Hepatocyte (in vitro differentiated cells): ENCODE measurements at places on chromosomes 3 and 15. TPM values are rescaled to one million over a fixed set of nuclear protein-coding genes. Genes with fewer than 3 reads are reported as not detected.

DNA sequence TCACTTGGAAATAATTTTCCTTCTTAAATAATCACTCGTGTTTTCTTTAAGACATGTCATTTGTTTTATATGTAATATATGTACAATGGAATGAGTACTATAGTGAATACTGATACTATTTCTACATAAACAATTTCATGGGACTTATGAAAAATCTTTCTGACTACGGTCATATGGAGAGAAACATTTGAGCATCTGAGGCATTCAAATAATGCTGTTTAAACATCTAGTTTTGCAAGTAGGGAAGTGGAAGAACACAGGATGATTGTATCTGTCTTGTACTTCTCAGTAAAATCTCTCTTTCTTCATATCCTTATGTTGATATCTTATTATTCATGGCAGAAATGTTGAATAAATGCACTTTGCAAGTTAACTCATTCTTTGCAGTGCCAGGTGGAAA lies 599.5 kb upstream of the KCNMB2 start:
- H3K27ac ChIP-seq: no peak overlapping the region
- no peak for DNase-seq
- H3K27me3 ChIP-seq: no peaks in the 10 kb centered on the region
- no peak overlapping the region for H3K4me3 ChIP-seq
- no peaks in the 10 kb centered on the region for H3K36me3 ChIP-seq

CTSH gene
- polyA plus RNA-seq: 521 and 544 TPM in 2 replicates

ADGRG7 gene
- 2.5 and 4.9 TPM in 2 replicates for polyA plus RNA-seq

- no peaks in the 10 kb centered on the region for H3K36me3 ChIP-seq
- DNase-seq: no peak
- no peaks in the 10 kb centered on the region for H3K27me3 ChIP-seq
- no peaks in the 10 kb centered on the region for H3K4me1 ChIP-seq
Measured at GRCh38 chr15:29285386-29285785, 15.8 kb upstream of the NSMCE3 start.

PTX3 gene
- 28.7 and 41.5 TPM in 2 replicates for polyA plus RNA-seq

SLCO3A1 gene
- 4.5 and 5.4 TPM in 2 replicates for polyA plus RNA-seq

DNA sequence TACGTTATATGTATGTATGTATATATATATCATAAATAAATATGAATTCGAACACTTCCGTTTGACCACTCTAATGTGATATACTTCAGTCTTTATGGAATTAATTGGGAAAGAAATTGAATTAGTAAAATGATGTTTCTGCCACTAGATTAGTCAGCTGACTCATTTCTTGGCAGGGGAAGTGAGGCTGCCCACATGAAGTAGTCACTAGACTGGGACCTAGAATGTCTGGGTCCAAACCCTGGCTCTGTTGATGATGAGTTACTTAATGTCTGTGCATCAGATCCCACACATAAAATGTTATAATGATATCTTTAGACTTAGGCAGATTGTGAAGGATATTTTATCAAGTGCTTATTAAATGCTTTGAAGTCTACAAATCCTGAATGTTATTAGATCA lies 27.4 kb upstream of the ARL14 start:
- DNase-seq: no peak
- H3K27me3 ChIP-seq: no peaks in the 10 kb centered on the region
- no peaks in the 10 kb centered on the region for H3K4me1 ChIP-seq
- H3K36me3 ChIP-seq: no peaks in the 10 kb centered on the region
- no peak overlapping the region for H3K4me3 ChIP-seq

GRCh38 chr15:33737687-33738601 lies 230.4 kb upstream of the CHRM5 start:
- no peaks in the 10 kb centered on the region for H3K36me3 ChIP-seq
- DNase-seq: peak; percentile 64
- no peaks in the 10 kb centered on the region for H3K27me3 ChIP-seq
- H3K4me1 ChIP-seq: no peaks in the 10 kb centered on the region
- H3K27ac ChIP-seq: no peak overlapping the region

DNA sequence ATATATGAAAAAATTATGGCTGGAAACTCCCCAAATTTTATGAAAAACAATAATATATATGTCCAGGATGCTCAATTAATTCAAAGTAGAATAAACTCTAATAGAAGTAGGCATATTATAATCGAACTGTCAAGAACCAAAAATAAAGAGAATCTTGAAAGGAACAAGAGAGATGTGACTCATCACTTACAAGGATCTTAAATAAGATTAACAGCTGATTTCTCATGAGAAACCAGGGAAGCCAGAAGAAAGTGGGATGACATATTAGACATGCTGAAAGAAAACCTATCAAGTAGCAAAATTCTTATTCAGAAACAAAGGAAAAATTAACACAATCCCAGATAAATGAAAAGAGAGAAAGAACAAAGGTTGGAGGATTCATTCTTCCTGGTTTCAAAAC lies 66.8 kb downstream of the FAIM start:
- peaks cover 8% of the 10 kb centered on the region for H3K4me1 ChIP-seq
- H3K27me3 ChIP-seq: no peaks in the 10 kb centered on the region
- H3K36me3 ChIP-seq: no peaks in the 10 kb centered on the region
- H3K4me3 ChIP-seq: no peak overlapping the region
- no peak for DNase-seq

TNFAIP8L3 gene
- 0.91 and 3.4 TPM in 2 replicates for polyA plus RNA-seq

- H3K27ac ChIP-seq: no peak overlapping the region
- no peaks in the 10 kb centered on the region for H3K27me3 ChIP-seq
- H3K36me3 ChIP-seq: no peaks in the 10 kb centered on the region
- no peak overlapping the region for H3K4me3 ChIP-seq
- DNase-seq: no peak
Measured at GRCh38 chr15:39432026-39432425, 148.9 kb upstream of the THBS1 start.

DNA sequence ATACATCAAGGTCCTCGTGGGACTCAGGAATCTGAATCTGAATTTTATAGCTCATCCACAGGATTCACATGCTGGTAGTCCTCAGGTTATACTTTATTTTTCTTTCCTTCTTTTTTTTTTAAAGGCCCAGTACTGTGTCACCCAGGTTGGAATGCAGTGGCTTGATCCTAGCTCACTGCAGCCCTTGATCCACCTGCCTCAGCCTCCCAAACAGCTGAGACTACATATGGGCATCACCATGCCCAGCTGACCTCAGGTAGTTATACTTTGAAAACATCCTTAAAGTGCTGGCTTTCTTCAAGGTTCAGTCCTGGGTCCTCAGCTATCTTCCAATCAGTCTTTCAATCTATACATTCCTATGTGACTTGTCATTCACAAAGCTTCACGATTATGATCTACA lies 38.2 kb downstream of the SNX4 start:
- no peak overlapping the region for H3K27ac ChIP-seq
- no peak overlapping the region for H3K4me3 ChIP-seq
- H3K27me3 ChIP-seq: no peaks in the 10 kb centered on the region
- no peaks in the 10 kb centered on the region for H3K36me3 ChIP-seq
- no peak for DNase-seq
- no peaks in the 10 kb centered on the region for H3K4me1 ChIP-seq
